Activated T-cell treated with anti-CD3 and anti-CD28 coated beads, Interleukin-2, amount 50 U/mL, for 1 hour (primary cell): ENCODE measurements at places on chromosomes 4 and X.

DNA sequence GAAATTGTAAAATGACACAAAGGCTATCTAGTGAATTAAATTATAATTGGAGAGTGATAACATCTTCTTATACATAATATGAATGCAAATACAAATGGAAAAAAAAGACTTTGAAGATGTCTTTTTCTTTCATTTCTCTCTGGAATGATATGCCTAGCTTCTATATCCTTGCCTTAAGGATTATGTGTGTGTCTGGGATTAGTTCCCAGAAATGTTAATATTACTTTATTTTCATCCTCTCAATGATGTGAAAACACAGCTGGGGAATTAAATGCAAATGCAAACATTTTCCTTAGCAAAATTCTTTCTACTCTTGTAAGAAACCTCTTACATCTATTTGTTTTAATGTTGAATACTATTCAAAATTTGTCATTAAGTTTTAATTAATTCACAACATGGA is 441.9 kb downstream of the FSTL5 start:
- DNase-seq: no peak

DNA sequence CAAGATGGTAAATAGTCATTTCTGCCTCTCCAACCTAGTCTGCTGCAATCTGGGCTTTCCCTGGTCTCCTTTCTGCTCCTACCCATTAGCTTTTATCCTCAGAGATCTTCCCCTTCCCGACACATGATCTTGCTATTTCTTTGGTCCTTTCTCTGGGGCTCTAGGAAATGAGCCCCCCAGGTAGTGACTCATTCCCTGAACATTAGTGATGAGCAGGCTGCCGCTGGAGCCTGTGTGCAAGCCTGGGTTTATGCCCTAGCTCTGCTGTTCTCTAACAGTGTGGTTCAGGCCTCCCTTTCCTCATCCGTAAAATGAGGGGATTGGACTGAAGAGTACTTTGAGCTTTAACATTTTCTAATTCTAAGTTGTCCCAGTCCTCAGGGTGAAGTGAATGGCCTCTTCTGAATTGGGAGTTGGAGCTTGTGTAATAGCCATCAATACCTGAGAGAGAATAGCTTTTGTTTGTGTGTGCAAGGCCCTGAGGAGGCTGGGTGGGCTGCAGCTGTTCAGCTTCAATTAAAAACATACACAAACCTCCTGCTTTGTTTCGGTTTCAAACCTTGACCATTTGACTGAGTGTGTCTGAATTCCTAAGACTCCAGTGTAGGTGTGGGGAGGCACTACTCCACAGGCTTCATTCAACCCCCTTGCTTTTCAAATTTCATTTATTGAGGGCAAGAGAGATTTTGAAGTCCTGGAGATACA is 115.6 kb upstream of the SCML1 start:
- no peak for DNase-seq

DNA sequence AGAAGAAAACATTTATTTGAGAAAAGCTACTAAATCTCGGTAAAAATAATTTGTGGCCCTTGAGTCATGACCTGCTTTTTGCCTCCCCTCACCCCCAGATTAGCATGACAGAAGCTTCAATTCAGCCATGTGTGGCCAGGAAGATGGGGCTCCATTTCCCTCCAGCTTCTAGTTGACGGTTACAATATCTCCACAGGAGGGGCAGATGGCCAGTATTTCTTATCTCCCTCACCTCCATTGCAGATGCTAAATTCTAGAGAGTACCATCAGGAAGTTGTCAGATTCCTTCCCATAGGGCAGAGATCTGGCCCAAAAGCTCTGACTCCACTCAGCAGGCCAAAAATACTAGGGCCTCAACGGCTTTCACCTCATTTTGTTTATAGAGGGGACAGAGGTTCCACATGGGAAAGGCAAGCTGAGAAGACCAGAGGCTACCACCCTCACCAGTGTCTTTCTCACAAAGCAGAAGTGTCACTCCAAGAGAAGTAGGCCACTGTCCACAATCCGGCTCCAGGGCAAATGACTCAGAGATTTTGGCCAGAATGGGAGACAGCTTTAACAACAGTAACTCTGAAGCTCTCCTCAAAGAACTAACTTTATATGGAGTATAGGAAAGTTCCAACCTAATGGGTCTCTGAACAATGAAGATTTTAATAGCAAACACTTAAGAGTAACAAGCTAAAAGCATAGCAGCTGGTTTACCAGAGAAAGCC is 108.3 kb downstream of the TBC1D19 start:
- DNase-seq: no peak

DNA sequence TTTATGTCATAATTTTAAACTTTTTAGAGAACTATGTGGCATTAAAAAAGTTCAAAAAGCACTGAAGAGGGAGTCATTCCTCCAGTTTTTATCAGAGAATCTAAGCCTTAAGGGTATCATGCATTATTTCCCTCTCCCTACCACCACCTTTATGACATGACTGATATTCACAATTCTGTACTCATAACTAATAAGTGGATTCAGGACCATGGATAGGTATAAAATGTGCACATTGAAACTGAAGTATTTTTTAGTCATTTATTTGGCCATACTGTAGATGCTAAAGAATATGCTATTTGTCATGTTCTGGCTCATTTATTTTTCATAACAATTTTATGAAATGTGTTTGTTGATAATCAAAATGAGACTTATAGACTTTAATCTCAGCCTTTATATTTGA is 897.5 kb upstream of the AGA start:
- no peak for DNase-seq

DNA sequence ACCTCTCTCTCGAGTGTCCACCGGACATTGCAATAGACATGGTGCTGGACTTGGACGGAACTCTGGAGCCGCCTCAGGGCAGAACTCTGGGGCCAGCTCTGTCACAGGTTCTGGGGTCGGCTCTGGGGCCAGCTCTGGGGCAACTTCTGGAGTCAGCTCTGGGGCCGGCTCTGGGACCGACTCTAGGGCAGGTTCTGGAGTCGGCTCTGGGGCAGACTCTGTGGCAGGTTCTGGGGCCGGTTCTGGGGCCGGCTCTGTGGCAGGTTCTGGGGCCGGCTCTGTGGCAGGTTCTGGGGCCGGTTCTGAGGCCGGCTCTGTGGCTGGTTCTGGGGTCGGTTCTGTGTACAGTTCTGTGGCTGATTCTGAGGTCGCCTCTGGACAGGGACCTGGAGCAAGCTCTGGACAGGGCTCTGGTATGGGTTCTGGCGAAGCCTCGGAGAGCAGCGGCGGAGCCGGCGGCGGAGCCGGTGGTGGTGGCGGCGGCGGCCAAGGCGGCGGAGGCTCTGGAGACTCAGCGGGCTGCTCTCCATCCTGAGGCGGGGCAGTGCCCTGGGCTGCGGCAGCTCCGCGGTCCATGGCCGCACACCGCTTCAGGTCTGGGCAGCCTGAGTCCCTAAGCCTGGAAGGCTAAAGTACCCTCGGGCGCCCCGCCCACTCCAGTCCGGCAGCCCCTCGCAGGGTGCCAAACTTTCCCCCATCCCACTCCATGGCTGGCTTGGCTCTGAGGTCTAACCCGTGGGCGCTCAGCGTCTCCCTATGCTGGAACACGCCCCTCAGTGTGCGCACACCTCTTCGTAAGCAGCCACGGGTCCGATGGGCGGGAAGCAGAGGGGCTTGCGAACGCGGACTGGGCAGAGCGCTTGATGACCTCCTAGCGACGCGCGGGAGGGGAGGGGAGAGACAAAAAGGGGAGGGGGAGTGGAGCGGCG is at the start of gene DGKK:
Gene DGKK (minus strand): TSS at position 723 of the 929 bp plus-strand sequence. CDS start 147 bp downstream, at position 576.
- no peak for DNase-seq

- DNase-seq: no peak
Observed at GRCh38 chr4:37802068-37802666, 24.3 kb upstream of the PGM2 start.

GRCh38 chr4:59650861-59651260 is 1549.3 kb upstream of the ADGRL3 start:
- DNase-seq: no peak

DNA sequence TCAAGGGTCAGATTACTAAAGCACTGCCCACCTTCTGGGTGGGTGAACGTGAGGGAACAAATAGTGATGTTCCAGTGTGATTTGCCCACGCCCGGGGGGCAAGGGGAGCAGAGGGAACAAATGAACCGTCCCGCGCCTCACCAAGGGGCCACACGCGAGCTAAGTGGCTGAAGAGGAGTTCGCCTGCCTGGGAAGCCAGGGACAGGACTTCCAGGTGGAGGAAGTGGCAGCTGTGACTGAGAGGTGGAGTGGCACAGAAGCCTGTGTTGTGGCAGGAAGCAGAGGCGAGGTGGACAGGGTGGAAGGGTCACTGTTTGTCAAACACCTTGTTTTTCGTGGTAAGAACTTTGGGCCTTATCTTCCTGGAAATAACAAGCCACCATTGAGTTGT is 9.0 kb upstream of the SORBS2 start:
- DNase-seq: no peak

DNA sequence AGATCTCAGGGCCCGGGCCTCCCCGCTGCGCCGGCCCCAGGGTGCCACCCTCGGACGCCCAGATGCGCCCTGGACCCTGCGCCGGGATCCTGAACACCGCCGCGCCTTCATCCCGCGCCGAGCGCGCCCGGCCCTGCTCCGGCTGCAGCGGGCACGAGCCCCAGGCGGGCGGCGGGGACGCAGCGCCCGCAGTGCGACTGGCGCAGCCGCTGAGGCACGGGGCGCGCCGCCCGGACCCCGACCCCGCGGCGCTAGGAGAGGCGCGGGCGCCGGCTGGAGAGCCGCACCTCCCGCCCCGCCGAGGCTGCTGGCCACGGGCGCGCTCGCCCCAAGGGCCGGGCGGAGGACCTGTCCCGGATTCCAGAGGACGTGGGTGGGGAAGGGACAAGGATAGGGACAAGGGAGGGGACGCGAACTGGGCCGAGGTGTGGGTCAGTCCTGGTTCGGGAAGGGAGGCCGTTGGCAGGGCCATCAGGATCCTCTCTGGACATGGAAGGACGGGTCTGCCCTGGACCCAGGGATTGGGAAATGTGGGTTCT is 1.1 kb downstream of the ZFYVE28 start:
- DNase-seq: peak; percentile 53

GRCh38 chr4:83947830-83948193 is 411.9 kb downstream of the GPAT3 start:
- DNase-seq: no peak

DNA sequence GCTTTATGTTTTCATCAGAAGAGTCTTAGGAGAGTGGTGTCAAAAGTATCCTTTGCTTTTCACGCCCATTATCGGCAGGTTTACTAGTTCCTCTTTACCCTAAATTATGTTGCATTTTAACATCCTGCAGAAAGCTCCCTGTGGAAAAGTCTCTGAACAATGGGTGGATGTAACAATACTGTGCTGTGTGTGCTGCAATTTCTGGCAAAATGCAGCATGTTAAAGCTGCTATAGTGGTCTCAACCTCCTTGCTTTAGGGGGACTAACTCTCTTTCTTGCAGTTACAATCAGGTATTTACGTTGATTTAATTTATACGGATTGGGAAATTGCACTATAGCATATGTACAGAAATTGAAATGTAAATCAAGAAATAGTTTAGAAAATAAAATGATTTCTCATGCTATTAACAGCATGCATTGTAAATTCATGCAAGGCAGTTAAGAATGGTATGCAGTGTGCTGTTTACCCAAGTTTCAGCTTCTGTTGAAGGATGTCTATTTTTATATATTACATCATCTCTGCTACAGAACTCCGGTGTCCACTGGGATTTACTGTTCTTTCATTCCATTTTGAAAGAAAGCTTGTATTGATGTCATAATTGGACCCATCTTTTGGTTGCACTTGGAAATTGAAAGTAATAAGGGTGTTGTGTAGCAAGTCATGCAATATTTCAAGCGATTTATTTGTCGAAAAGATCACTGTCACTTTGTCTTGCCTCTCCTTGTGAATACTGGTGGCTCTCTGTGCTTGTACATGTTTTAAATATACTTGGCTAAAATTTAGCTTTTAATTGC is 145.7 kb downstream of the RAPGEF2 start:
- DNase-seq: no peak

- no peak for DNase-seq
Observed at GRCh38 chr4:112923516-112923915, 125.9 kb upstream of the ANK2 start.

- no peak for DNase-seq
Observed at GRCh38 chr4:144357975-144358374, 217.5 kb upstream of the GYPA start.

DNA sequence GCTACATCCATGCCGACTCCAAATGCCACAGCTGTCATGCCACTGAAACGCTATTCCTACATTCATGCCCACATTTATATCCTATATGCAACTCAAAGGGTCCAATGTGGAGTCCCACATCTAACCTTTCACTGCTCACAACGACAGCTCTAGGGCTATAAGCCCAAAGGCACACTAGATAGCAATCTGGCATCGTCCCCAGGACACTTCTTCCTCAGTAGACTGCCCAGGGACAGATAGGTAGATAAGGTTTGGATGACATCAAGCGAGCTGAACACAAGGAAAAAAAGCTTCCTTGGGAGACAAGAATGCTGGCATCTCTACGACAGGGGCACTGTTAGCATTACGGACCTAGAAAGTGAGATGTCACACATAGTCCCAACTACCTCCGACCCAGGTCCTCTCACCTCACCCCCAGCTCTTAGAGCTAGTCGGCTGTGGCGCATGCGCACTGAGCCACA is 685 bp downstream of the RAB9B start:
- no peak for DNase-seq

GRCh38 chrX:12441381-12442128 is 303.3 kb downstream of the FRMPD4 start:
- DNase-seq: no peak

GRCh38 chrX:148664995-148665394 is 164.6 kb downstream of the AFF2 start:
- no peak for DNase-seq

GRCh38 chr4:140870427-140870826 is 114.2 kb upstream of the TBC1D9 start:
- no peak for DNase-seq

DNA sequence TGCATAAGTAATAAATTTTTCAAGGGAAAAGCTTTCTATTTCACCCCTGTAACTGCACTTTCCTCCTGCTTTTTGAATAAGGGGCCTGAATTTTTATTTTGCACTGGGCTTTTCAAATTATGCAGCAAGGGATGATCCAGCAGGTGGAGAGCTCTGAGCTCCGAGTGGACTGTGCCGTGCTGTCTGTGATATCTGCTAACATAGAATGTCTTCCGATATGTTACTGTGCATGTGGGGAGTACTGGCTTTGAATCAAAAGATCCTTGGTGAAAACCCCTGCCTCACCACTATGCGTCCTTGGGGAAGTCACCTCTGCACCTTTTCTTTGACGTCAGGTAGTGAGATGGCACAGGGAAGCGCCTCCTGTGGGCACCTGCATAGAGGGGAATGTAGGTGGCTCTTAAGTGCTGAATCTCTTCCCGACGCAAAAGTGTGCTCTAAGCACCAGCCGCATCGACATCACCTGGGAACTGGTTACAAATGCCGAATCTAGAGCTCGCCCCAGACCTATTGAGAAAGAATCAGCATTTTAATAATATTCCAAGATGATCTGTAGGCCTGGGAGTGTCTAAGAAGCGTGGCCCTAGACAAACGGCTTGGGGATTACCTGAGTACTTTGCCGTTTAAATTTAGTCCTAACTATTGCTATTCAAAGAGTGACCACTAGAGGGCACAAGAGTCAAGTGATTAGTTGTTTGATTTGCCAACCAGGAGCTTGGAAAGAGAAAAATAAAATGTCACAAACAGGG is 19.2 kb upstream of the WFS1 start:
- DNase-seq: peak; percentile 30
